PC-3 (cell line): ENCODE measurements at places on chromosomes 16 and 17. TPM values are rescaled to one million over a fixed set of nuclear protein-coding genes. Genes with fewer than 3 reads are reported as not detected.

GRCh38 chr17:31008374-31009041 is 37.7 kb downstream of the RNF135 start:
- no peak overlapping the region for H3K27ac ChIP-seq
- peak; percentile 42 for DNase-seq
- peak overlapping the region; percentile 80 for H3K4me3 ChIP-seq

Gene STUB1
- 152 and 226 TPM in 2 replicates for total RNA-seq

Gene PPP1R27
- total RNA-seq, result not detected in 2 replicates

- H3K36me3 ChIP-seq, result no peaks in the 10 kb centered on the region
- DNase-seq, result peak; percentile 37
- no peak overlapping the region for H3K27ac ChIP-seq
- H3K4me1 ChIP-seq, result 0 out of 2 replicates have a peak, but pooled peaks cover 3% of the 10 kb centered on the region
Observed at GRCh38 chr16:82329504-82330192, 159.6 kb upstream of the MPHOSPH6 start.

GRCh38 chr16:11876306-11876705 is 25.0 kb upstream of the RSL1D1 start:
- no peaks in the 10 kb centered on the region for H3K27me3 ChIP-seq
- no peak for DNase-seq

- no peak overlapping the region for H3K4me3 ChIP-seq
- H3K27me3 ChIP-seq, result peaks cover 26% of the 10 kb centered on the region
- H3K27ac ChIP-seq, result no peak overlapping the region
Observed at GRCh38 chr17:73956595-73957465, 246.6 kb upstream of the RPL38 start.

- no peak overlapping the region for H3K4me3 ChIP-seq
- peak; percentile 24 for DNase-seq
- no peak overlapping the region for H3K27ac ChIP-seq
- no peaks in the 10 kb centered on the region for H3K27me3 ChIP-seq
- no peaks in the 10 kb centered on the region for H3K36me3 ChIP-seq
- no peaks in the 10 kb centered on the region; the same call in 1 of the 2 replicates for H3K4me1 ChIP-seq
Observed at GRCh38 chr16:11857161-11857560, 5.8 kb upstream of the RSL1D1 start.

GRCh38 chr17:73350864-73351263 is 39.1 kb upstream of the CDC42EP4 start:
- H3K4me3 ChIP-seq, result no peak overlapping the region
- DNase-seq, result no peak
- no peaks in the 10 kb centered on the region for H3K4me1 ChIP-seq
- H3K27ac ChIP-seq, result no peak overlapping the region
- no peaks in the 10 kb centered on the region for H3K36me3 ChIP-seq

- H3K36me3 ChIP-seq, result no peaks in the 10 kb centered on the region
- no peak overlapping the region for H3K27ac ChIP-seq
- DNase-seq, result peak; percentile 58
Observed at GRCh38 chr17:373613-374230, 21.1 kb upstream of the RPH3AL start.
